Esophagus squamous epithelium (tissue), 5 donors: ENCODE measurements at places on chromosomes 3 and 15.

DNA sequence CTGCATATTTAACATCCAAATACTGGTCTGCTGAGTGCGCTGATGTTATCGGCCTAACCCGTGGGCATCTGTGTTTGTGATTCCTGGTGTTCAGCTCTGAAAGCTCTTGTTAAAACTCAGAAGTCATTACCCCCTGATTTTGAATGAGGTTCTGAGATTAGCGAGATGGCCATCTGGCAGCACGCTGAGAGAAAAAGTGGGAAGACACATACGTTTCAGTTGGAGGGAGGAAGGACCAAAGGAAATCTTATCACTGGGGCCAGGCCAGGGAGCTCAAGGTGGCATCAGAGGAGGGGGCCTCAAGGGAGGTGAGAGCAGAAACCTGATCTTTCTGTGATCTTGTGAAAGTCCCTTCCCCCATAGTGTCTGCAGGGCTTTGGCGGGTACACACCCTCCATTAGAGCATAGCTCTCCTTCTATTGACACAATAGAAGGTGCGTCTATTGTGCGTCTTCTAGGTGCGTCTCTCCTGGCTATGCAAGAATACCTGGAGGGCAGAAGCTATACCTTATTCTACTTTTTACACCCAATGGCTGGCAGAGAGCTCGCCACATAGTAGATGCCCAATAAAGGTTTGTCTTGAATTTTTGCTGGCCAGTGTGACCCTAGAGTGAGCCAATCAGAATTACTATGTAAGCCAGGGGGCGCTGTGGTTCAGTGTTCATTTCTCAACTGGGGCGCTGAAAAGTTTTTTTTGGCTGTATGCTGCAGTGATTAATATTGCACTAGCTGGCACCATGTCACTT is 182.4 kb downstream of the SHQ1 start:
- no peak for DNase-seq

- no peak for DNase-seq
Measured at GRCh38 chr3:116033516-116033915, 410.2 kb downstream of the GAP43 start.

DNA sequence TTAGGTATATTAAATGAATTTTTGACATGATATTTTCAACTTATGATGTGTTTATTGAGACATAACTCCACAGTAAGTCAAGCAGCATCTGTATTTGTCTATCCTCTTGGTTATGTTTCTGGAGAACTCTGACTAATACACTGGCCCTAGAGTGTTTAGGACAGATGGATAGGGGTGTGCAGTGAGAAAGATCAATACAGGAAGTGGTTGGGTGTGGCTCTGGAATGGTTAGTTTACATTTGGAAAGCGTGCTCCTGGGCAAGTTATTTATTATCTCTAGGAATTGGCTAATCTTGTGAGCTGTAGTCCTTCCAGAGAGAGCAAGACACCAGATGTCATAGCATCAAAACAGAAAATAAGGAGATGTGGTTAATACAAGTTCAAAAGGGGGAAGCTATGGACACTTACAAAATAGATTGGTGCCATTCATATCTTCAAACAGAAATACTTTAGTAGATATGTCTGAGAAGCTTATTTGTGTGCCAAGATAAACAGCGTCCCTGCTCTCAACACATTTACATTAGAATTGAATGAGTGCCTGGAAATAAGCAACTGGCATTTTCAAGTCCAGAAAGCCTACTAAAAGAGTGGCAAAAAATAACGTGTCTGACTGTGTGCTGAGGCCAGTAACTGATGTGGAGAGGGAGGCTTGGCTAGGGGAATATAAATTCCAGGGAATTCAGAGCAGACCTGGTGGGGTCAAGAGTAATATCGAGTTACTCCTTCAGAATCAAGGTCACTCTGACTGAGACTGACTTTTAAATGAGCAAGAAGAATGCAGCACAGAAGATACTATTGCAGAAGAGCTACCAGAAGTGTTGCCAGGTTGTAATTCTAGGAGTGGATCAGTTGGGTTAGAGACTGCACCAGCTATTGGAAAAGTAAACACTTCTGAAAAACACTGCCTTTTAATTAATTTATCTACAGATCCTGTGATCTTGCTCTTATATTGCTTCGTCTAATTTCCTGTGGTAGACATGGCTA is 33.4 kb upstream of the PLAAT1 start:
- DNase-seq = no peak

DNA sequence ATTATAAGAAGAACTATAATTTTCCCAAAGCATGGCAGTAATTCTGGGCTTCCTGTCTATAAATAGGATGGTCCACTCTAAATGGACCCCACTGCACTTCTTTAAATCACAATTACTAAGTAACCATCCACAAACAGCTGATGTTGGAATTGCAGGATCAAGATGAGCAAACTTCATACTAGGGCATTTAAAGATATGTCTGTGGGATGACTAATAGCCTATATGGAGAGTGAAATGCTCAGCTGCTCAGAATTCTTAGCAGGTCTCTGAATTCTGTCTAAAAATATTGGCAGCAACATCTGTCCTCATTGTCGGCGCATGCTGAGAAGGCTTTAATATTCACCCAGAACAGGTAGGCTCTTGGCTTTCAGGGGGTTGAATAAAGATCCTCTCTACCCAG is 140.4 kb downstream of the SATB1 start:
- DNase-seq = no peak

DNA sequence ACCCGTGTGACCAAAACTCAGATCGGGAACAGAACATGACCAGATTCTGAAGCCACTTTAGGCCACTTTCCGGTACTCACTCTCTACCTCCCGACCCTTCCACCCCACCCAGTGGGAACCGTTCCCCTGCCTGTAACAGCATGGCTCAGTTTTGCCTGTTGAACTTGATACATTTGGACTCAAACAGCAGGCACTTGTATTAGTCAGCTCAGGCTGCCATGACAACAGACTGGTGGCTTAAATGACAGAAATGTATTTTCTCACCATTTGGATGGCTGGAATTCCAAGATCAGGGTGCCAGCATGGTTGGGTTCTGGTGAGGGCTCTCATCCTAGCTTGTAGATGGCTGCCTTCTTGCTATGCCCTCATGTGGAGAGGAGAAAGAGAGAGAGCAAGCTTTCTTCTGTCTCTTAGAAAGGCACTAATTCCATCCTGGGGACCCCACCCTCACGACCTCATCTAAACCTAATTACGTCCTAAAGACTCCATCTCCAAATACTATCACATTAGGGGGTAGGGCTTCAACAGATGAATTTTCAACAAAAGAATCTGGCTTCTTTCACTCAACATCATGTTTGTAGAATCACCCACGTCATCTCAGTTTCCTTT is 9.3 kb upstream of the SSUH2 start:
- no peak for DNase-seq

GRCh38 chr3:62169906-62170660 is 203.3 kb downstream of the FEZF2 start:
- DNase-seq = no peak

DNA sequence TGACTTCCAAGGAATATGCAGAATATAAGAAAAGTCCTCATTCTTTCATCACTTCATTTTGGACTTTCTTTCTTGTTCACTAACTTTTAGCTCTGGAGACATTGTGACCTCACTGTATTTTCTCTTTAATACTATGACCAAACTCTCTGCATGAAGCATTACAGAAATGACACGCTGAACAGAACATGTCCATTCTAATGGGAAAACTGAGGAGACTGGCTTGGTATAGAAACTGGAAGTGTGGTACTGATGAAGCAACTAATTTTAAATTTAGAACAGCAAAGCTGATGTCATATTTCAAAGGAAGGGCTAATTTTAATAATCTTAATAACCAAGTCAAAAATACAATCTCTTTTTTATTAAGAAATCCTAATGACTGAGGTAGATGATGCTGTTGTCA is 4.7 kb downstream of the DPH3 start:
- no peak for DNase-seq

DNA sequence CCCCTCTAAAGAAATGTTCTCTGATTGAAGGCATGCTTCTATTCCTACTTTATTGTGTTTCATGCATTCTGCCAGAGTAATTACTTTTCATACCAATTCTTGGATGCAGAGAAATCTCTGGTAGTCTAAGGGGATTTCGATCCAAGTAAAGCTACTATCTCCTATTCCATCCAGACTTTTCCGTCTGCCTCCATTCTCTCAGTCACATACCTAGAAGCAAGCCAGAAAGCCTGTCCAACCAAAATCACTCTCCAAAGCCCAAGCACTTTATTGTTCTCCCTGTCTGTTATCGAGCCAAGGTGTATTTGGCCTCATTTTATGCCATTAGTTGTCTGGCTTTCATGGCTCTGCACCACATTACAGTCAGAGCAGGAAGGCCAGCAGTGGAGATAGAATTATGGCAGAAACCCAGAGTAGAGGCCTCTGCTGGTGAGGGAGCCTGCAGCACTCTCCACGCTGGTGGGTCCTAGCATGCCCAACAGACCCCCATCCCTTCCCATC is 95.9 kb downstream of the SLC49A4 start:
- DNase-seq = no peak

DNA sequence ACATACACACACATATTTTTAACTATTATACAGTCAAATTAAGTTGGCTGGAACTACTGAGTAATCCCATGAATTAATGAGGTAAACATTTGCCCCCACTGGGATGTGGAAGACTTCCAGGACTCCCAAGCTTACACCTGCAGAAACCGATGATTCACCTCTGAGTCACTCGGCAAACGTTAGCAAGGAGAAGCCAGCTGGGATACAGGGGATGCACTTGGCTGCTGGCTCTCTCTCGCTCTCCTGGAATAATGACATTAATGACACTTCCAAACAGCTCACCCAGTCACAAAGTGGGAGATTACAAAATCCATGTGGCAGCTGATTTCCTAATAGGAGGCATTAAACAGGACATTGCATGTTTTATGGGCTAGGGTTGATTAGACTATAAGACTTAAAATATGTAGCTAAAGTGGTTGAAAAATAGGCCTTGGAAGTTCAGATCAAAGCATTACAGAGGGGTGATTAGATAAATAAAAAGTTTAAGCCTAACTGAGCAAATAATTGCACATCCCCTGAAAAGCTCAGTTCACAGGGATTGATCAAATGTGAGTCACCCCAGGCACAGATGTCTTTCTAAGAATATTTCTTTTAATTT is 500.9 kb downstream of the SOX2 start:
- DNase-seq = no peak

DNA sequence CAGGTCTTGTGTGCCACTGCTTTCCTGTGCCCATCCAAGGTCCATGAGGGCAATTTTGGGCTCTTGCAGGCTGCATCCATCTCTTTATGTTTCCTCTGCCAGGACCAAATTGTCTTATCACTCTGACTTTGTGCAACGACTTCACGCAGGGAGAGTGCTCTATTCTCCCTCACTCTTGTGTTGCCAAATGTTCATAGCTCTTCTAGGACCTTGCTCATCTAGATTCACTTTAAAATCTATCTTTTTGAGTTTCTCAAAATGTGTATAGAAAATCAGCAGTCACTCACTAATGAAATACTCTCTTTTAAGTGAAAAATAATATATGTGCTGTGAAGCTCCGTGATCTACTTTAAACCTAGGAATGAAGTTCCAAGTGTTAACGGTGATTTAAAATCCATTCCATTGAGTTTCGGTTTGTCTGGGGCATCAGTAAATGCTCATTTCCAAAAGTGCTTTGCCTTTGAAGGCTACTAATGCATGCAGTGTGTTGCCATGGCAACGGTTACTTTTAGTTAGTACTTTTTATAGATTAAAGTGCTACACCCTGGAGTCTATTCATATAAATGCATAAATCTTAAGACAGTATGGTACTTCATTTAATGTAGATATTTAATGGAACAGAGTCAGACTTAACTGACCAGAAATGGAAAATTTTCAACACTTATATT is 46.6 kb upstream of the GOLGA8J start:
- DNase-seq = no peak

- DNase-seq = no peak
Measured at GRCh38 chr3:146166415-146166821, 5.4 kb upstream of the PLOD2 start.

- DNase-seq = no peak
Measured at GRCh38 chr3:120163026-120163425, 68.8 kb upstream of the GSK3B start.

DNA sequence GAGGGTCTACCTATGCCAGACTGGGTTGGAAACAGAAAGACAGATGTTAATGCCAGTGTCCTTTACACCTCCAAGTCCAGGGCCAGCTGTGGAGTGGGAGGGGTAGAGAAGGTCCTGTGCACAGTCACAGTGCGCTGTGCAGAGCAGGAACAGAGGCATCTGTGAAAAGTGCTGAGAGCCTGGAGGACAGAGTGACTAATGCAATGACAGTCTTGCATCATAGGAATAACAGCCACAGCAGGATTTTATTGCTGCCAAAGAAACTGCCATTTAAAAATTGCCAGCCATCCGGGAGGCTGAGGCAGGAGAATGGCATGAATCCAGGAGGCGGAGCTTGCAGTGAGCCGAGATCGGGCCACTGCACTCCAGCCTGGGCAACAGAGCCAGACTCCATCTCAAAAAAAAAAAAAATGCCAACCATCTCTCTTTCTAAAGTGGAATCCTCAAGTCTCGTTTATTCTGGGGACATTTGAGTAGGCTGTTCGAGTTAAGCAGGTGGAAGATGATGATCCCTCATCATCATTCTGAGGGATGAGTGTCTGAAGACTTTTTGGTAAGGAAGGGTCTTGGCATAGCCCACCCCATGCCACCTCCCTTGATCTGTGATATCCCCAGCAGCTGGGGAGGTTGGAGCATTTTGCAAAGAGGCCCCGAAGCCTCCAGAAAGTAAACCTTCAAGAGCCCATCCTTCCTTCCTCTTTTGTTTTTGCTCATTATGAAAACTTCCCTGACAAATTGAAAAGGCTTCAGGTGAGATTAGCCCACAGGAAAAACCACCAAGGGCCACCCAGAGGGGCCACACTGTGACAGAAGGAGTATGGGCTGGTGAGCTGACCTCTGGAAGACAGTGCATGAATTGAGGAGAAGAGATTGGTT is 7.7 kb downstream of the CCR2 start:
- no peak for DNase-seq

DNA sequence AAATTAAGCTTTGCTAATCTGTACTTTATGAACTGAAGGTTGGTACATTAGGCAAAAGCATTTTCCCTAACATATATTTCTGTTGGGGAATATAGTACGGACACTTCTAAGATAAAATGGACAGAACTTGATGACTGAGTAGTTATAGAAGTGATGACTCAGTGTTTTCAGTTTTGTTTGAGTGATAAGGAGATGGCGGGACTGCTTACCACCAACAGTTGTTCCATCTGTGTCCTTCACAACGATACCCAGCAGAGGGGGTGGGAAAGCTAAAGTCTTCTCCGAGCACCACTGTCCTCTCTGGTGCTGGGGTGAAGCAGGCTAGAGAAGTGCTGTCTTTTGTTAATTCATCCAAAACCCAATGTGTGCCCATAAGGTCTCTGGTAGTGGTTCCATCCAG is 195.8 kb downstream of the CD47 start:
- no peak for DNase-seq

GRCh38 chr15:77769700-77770099 is 137.0 kb upstream of the LINGO1 start:
- DNase-seq = no peak

DNA sequence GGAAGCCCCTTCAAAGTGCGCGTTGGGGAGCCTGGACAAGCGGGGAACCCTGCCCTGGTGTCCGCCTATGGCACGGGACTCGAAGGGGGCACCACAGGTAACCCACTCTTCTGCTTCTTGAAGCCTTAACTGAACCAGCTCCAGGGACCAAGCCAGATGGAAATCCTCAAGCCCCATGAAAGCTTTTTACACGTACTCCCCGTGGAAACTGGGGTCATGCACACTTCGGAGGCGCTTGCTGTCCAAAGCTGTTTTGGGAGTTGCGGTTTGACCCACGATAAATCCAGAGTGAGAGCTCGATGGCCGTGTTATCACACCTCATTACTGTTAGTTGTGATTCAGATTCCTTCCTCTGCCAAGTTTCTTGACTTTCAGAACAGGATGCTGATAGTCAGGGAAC is 47.5 kb downstream of the DNASE1L3 start:
- DNase-seq = no peak
